ENCODE measurements at places on chromosomes 4 and X.

- no peak for DNase-seq
These were observed 95.2 kb downstream of the CLNK start for GRCh38 chr4:10589321-10589720.

GRCh38 chrX:103774070-103774642 lies 2.5 kb upstream of the PLP1 start:
- no peak for DNase-seq

DNA sequence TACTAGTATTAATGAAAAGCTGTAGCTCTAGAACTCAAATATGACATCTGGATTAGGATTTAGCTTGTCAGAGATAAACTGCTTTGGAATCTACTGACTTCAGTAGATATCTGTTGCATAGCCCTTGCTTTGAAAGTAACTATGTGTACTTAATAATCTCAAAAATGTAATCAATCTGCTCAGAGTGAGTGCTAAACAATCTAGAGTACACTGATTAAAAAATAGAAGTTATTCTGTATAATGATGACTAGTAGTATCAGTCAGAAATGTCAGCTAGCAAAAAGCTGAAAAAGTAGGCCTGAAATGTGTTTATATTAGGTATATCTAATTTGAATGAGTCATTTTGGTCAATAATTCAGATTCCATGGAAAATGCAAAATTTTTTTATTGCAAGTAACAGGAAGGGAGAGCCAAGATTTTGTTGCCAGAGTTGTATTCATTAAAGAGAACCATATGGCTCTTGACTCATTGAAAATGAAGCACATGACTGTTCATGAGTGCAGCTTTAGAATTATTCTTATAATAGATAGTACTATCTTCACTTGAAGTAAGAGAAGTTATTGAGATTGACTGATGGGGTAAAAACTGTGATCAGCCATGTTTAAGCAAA lies 20.0 kb downstream of the CLCN3 start:
- DNase-seq, result no peak

DNA sequence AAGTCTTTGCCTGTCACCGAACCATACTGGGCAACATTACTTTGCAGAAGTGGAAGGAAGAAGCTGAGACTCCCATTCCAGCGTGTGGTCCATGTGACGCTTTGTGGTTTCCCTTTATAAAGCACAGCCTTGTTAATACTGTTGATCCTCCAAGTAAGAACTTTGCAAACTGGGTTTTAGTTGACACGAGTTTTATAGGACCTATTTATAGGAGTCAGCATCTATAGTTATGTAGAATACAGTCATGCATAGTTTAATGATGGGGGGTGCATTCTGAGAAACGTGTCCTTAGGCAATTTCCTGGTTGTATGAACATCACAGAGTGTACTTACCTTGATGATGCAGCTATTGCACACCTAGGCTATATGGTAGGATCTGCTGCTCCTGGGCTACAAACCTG lies 1879.4 kb upstream of the TENM3 start:
- no peak for DNase-seq

DNA sequence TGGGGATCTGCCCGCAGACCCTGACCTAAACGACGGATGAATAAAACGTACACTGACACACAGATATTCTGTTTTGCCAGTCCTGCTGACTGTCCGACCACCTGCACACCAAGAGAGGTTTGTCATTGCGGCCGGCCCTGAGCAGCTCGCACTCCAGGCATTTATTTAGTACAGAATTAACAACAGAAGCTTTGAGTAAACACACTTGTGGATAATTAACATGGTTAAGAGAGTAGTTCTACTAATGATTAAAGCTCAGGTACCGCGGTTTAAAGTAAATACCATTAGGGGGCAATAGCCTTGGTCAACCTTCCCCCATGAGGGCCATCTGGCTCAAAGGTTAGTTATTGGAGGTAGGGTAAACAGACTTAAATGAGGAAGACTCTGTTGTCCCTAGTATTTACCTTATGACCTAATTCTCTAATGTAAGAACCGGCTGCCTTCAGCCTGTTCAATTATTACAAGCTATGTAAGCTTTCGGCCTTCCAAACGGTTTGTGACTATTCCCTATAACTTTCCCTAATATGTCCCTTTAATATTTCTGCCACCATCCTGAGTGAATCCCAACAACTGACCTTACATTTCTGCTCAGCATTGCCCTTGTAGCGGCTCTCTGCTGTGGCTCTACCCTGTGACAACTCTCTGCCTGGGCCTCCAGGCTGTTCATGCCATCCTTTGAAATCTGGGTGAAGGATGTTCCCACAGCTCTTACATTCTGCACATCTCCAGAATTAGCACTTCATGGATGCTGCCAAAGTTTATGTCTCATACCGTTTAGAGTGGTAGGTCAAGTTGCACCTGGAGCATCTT lies 46.9 kb upstream of the SYTL5 start:
- DNase-seq, result no peak

DNA sequence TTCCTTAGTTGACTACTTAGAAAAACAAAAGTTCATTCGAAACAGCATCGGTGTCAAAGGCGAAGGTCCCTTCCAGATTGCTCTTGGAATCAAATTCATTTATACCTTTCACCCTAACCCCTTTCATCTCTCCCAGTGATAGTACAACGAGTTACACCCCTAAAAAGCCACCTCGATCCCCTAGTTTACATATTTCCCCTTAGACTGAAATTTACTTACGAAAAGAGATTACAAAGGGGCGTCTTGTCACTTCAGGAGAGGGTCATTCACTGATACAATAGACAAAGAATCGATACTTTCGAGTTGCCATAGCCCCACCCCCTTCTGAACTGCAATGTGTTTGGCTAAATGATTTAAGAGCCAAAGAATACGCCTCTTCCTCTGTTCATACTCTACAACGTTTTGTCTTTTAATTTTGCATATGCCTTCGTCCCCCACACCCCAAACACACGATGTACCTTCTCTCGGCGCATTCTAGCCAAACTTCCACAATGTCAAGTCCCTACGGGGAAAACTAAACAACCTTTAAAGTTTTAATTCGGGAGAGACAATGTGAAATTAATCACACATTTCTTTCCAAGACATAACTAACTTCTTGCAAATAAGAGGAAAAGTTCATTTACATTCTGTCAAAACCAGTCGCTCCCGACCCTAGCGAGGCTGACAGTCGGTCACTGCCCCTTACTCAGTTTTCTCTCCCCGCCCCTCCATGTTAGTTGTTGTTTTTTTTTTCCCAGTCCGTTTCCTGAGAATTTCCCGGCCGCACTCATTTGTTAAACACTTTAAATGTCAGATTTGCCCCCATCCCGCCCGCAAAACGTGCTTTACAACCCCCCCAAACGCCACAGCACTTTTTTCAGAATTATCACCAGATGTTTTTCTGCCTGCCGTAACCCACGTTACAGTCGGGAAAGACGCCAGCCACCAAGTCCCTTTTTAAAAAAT lies 88.6 kb downstream of the HPRT1 start:
- no peak for DNase-seq

DNA sequence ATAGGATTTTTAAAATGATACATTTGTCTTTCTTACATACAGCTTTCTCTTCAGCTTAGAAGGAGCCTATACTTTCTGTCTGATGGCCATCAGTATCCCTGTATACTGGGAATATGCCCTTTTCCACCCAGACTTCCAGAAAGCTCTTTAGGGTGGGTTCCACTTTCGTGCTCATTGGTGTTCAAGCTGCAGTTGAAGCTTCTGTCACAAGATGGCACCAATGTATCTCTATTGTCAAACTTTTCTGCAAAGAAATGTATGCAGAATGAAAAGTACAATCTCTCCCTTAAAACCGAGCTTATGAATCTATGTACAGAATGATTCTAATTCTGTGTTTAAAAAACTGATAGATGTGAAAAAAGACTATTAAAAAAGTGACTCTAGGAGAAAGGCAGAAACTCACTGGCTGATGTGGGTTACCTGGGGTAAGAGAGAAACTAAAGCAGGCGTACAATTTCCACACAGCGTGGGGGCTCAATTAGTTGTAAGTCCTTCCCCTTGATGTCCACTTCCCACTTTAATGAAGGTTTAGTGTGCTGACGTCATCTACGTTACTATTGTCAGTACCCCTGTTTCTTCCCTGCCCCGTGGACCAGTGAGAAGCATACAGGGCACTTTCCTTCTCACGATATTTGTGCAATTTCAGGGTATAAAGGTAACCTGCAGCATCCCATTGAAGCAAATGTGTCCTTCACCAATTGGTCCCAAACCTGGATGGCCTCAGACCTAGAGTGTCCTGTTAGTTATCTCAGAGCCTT lies 57.3 kb upstream of the TCEAL2 start:
- no peak for DNase-seq

DNA sequence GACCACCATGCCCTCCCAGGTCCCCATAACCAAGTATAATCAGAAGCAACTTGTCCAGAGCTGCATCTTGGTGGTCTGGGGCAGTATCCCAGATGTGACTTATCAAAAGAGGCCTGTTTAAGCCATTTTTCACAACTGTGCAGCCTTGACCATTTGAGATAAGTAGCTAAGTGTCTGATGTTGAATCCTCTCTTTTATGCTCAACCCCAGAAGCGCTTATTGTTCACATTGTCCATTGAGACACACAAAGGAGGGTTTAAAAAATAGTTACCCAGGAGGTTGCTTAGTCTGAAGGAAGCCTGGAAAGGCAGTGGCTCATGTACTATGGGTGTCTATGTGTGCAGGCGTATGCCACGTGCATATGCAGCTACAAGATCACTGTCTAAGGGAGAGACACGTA lies 27.0 kb downstream of the ENPP6 start:
- no peak for DNase-seq

- no peak for DNase-seq
These were observed 8.3 kb downstream of the PPM1K start for GRCh38 chr4:88275949-88276515.

DNA sequence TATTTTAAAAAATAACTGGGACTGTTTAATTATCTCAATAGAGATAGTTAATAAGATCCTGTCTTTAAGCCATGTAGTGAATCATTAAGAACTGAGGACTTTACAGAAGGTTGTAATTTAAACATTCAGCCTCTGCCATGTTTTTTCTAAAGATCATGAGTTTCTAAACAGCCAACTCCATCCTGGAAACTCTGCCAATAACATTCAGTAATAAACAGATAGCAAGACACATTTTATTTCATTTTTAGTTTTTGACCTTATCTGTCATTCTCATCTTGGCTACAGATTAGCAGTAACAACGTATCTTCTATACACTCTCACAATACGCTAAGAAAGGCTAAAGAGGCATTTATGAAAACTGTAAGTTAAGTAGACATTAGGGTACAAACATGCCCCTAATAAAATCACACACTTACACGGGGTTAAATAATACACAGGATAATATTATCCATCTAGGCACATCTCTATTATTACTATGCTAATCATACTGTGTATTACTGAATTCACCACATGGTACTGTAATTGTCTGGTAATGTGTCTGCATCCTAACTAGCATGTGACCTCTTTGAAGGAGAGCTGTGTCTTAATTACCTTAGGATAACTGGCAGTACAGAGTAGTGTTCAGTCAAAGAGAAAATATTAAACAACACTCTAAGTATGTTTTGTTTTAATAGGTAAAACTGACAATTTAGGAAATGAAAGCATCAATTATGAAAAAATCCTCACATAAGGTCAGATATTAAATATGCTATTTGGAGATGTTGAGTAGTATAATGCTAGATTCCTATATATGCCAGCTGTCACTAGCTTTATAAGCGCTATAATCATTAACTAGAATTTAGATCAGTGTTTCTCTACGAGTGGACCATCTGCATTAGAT lies 122.4 kb upstream of the NAP1L5 start:
- DNase-seq, result no peak

- no peak for DNase-seq
These were observed 111.2 kb upstream of the ZNF827 start for GRCh38 chr4:146049802-146050201.

All from activated T-helper 1 cell treated with Interleukin-2 at 50 U/mL for 16 hours (primary cell).